ENCODE measurements at places on chromosomes 6 and 20.

- no peak for DNase-seq
Measured at GRCh38 chr6:110665600-110665999, 149.7 kb downstream of the CDK19 start.

- DNase-seq, result no peak
Measured at GRCh38 chr6:108395297-108395696, 100.4 kb downstream of the AFG1L start.

GRCh38 chr6:88380618-88381288 lies 214.6 kb upstream of the CNR1 start:
- DNase-seq, result no peak

DNA sequence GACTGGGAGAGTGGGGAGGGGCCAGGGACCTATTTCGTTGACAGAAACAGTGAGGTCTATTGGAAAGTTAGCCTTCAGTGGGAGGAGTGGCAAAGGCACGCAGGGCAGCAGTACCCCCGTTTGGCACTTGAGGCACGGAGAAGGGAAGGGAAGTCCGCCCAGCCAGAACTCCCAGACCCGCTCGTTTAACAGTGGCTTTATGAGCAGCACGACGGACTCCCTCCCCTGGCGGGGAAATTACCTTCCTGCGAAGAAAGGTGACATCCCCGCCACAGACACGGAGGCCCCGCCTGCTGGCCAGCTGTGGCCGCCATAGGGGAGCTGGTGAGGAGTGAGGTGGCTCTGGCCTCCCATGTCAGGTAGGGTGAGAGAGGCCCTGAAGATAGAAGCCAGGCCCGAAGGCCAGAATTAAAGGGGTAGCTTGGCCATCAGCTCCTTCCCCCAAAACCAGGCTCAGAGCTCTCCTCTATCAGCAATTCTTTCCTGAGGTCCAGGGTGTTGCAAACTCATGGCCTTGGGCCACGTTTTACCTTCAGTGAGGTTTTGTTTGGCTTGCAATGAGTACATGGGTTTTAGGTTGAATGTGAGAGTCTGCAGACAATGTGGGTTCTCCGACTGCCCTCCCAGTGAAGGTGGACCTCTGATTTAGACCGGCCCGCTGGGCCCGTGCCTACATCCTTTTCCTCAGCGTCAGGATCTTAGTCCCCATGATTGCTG lies 123.7 kb downstream of the MRPL14 start:
- no peak for DNase-seq

- DNase-seq, result no peak
Measured at GRCh38 chr6:139713900-139714506, 339.6 kb upstream of the CITED2 start.

DNA sequence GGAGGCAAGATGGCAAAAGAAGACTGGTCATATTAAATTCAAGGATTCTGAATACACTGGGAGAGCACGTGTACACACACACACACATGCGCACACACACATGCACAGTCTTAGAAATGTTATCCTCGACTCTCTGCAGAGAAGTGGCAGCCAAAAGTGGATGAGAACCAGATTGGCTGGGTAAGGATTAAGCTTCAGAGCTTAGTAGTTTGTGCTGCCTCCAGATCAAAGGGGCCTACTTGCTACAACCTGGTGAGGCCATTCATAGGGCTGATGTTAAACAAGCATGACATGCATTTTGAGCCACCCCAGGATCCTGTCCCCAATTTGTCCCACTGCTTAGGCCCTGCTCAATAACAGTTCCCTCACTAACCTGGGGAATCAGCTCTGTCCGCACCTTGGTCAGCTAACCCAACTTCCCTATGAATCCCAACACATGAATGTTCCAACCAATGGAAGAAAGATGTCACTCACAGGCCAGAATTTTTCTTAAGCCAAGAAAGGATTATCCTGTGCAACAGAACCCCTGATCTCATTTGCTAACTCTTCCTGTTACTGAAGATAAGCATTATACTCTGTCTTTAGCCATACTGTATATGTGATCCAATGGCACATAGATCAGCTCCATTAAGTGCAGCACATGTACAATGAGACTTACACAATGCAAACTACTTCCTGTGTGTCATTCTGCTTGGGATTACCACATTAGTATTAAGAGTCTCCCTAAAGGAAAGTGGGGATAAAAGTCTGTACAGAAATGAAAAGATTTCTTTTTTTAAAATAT lies 31.0 kb downstream of the TOMM6 start:
- DNase-seq, result no peak

DNA sequence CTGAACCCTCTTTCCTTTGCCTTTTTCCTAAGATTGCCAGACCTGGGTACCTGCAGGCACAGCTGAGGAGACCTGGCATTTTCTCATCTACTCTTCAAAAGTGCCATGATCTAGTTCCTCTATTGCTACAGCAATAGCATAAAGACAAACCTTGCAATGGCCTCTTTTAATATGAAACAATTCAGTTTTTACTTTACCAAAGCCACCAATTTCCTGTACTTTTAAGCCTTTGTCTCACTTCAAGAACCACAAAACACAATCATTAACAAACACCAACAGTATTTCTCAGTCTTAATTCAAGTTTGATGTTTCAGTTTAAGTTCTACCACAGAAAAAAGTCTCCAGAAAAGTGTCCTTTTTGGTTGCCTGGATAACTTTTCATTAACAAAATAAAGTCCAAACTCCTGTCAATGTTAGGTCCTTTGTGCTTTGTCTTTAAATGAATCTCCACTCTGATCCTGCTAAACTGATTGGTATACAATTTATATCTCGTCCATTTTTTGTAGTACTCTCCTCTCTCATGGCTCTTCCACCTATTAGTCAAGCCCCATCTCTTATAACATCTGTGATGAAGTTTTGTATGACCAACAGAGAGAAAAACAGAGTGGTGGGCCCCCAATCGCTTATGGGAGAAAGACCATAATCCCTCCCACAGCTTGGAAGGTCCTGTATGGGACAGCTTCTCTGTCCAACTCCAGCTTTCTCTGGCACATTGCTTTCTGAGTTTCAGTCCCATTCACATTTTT lies 50.5 kb upstream of the THEMIS start:
- no peak for DNase-seq

DNA sequence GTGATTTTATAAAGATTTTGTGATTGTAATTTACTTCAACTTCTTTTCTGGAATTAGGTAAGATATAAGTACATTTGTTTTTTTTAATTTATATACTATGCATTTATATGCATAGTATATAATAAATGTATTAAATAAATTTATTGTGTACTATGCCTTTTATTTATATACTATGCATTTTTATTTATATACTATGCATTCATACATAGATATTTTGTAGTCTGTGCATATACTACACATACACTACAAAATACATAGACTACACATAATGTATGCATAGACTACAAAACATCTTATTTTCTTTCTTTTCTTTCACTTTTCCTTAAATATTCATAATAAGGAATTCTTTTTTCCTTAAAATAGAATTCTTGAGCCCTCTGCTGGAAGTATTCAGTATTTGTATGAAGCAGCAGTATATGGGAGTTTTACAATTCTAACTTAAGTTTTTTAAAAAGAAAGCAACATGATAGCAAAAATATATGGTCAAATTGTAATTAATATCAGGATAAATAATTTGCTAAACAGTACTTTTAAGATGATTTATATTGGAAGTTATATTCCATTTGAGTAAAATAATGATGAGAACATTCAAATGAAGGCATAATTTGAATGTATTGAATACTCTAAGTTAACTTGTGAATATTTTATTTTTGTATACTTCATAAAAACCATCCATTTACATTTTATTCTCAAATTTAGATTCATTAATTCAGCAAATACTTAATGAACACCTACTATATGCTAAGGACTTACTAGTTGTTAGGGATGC lies 129.3 kb downstream of the KLHL32 start:
- no peak for DNase-seq
